ENCODE measurements at places on chromosomes 5 and 9. TPM values are rescaled to one million over a fixed set of nuclear protein-coding genes. Genes with fewer than 3 reads are reported as not detected.

- peak; percentile 55 for DNase-seq
- H3K4me3 ChIP-seq = peak overlapping the region; percentile 26
- no peaks in the 10 kb centered on the region for H3K36me3 ChIP-seq
- peaks cover 2% of the 10 kb centered on the region for H3K27me3 ChIP-seq
- peaks cover 41% of the 10 kb centered on the region for H3K4me1 ChIP-seq
Measured at GRCh38 chr9:96136992-96137670, 164.8 kb downstream of the HSD17B3 start.

GRCh38 chr9:37953775-37954437 lies 50.0 kb upstream of the SLC25A51 start:
- peaks cover 19% of the 10 kb centered on the region for H3K4me1 ChIP-seq
- no peak overlapping the region for H3K4me3 ChIP-seq
- peak; percentile 97 for DNase-seq
- peak overlapping the region; percentile 96 for H3K27ac ChIP-seq

DMRT3 gene
- not detected for total RNA-seq

DNA sequence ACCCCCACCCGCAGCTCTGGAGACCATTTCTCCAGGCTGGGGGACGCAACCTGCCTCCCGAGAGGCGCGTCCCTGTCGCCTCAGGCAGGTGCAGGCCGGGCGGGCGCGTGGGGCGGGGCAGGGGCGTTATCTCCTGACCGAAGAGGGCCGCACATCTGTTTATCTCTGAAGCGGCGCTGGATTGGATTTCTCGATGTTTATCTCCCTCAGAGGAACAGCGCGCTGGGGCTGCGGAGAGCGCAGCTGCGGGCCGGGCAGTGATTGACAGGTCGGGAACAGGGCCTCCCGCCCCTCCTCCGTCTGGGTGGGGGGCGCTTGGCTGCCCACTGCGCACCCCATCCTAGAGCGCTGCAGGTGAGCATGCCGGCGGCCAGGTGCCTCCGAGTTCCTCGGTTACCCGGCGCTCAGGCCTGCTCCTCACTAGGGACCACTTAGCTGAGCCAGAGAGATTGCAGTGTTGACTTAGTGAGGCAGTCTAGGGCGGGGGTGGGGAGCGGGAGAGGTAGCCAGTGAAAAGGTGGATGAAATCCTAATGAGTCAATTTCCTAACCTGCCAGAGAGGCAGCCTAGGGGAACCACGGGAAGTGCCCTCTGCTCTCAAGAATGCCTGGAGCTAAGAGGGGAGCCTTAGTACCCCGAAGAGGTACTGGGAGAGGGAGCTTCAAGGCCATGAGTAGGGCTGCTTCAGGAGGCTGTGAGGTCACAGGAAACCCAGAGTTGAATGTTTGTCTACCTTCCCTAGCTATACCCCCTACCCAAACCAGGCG lies 39.6 kb upstream of the TIFAB start:
- DNase-seq = no peak
- no peak overlapping the region for H3K4me3 ChIP-seq
- no peaks in the 10 kb centered on the region for H3K27me3 ChIP-seq
- H3K27ac ChIP-seq = no peak overlapping the region

GRCh38 chr5:117414926-117415325 lies 840.3 kb upstream of the SEMA6A start:
- H3K4me1 ChIP-seq = no peaks in the 10 kb centered on the region
- no peak overlapping the region for H3K27ac ChIP-seq
- H3K36me3 ChIP-seq = no peaks in the 10 kb centered on the region
- no peak for DNase-seq
- no peak overlapping the region for H3K4me3 ChIP-seq

DNA sequence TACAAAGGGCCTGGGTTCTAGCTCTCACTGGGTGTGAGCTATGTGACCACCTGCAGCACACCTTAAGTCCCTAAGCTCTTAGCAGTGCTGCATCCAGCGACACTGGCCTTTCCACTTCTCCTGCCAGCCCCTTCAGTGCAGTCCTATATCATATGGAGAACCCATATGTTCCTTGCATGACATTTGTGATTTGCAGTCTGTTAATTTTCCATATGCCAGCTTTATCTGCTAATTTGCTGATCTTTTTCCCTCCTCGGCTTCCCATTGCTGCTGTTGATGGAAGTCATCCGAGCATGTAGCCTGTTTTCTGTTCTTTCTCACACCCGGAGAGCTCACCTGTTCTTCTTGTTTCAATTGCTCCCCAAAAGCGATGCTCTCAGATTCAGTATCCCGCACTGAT lies 23.2 kb downstream of the PRDM6 start:
- no peak overlapping the region for H3K4me3 ChIP-seq
- peaks cover 6% of the 10 kb centered on the region for H3K4me1 ChIP-seq
- H3K27ac ChIP-seq = no peak overlapping the region
- no peaks in the 10 kb centered on the region for H3K36me3 ChIP-seq
- no peak for DNase-seq
- H3K27me3 ChIP-seq = no peaks in the 10 kb centered on the region

GRCh38 chr5:141514330-141515133 lies 25.7 kb downstream of the PCDHGC5 start:
- DNase-seq = peak; percentile 65

OR1J4 gene
- not detected for total RNA-seq

- H3K4me1 ChIP-seq = peaks cover 14% of the 10 kb centered on the region
- no peaks in the 10 kb centered on the region for H3K27me3 ChIP-seq
- H3K4me3 ChIP-seq = no peak overlapping the region
- H3K36me3 ChIP-seq = no peaks in the 10 kb centered on the region
- peak; percentile 74 for DNase-seq
- H3K27ac ChIP-seq = peak overlapping the region; percentile 49
Measured at GRCh38 chr9:69981686-69982445, 61.8 kb upstream of the MAMDC2 start.

DNA sequence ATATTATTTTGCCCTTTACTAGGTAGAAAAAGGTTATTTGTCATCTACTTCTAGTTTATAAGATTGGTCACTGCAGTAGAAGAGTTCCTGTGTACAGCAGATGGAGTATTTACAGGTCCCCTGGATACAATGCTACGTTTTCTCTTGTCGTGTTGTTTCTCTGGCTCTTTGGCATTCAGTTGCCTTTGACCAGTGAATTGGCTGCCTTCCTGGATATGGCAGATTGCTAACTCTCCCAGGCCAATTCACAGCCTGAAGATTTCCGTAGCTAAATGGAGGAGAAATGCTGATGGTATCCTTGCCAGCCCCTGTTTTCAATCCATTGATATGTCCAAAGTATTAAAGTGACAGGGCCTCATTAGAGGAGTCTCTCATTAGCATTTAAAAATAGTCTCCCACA lies 32.5 kb upstream of the GNAQ start:
- no peak overlapping the region for H3K27ac ChIP-seq
- H3K27me3 ChIP-seq = no peaks in the 10 kb centered on the region
- no peaks in the 10 kb centered on the region for H3K4me1 ChIP-seq
- DNase-seq = peak; percentile 22

DNA sequence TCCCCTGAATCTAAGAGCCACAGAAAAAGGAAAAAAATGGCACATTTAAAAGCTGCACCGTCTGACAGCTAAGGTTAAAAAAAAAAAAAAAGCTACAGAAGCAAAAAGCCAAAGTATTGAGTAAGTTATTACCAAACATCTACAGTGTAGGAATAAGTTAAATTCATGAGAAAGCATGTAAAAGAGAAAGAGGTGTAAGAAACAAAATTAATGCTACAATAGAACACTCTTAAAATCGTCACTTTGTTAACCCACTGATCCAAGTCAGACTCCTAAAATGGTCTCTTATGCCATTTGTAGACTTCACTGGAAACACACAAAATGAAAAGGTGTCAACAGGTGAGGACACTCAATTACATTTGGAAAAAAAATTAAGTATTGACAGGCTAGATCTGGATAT lies 120.2 kb downstream of the SSBP2 start:
- no peaks in the 10 kb centered on the region for H3K36me3 ChIP-seq
- H3K4me3 ChIP-seq = no peak overlapping the region
- H3K27me3 ChIP-seq = no peaks in the 10 kb centered on the region
- H3K27ac ChIP-seq = no peak overlapping the region

- H3K36me3 ChIP-seq = no peaks in the 10 kb centered on the region
- no peaks in the 10 kb centered on the region for H3K4me1 ChIP-seq
- no peak overlapping the region for H3K4me3 ChIP-seq
- no peak for DNase-seq
- H3K27ac ChIP-seq = no peak overlapping the region
Measured at GRCh38 chr9:137139468-137140150, 655 bp downstream of the GRIN1 start.

NPR3 gene
- 14.9 TPM for total RNA-seq

DNA sequence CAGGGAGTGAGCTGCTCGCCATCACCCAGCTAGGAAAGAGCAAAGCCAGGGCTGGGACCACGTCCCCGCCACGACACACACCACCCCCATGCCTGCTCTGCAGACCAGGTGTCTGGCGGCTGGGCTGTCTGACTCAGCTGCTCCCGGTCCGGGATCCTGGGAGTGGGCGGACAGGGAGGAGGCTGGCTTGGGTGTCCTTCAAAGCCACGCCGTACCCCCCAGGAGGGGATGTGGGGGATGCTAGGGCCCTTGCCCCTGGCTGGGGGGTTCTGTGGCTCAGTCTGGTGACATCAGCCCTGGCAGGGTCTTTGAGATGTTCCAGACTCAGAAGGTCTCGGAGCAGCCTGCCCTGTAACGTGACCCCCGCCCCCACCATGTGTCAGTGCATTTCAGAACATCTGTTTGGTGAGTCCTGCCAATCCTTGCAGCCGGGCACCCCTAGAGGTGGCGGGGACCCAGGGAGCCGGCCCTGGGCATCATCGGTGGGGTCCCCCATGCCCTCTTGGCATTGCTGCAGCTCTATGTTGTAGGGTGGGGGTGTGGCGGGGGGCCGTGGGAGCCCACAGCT lies 62.3 kb downstream of the HMCN2 start:
- H3K36me3 ChIP-seq = no peaks in the 10 kb centered on the region
- no peak overlapping the region for H3K27ac ChIP-seq
- H3K4me3 ChIP-seq = no peak overlapping the region
- H3K27me3 ChIP-seq = peaks cover 15% of the 10 kb centered on the region
- peaks cover 12% of the 10 kb centered on the region for H3K4me1 ChIP-seq

- DNase-seq = peak; percentile 42
- H3K4me1 ChIP-seq = peaks cover 10% of the 10 kb centered on the region
- no peaks in the 10 kb centered on the region for H3K27me3 ChIP-seq
- no peaks in the 10 kb centered on the region for H3K36me3 ChIP-seq
- no peak overlapping the region for H3K4me3 ChIP-seq
Measured at GRCh38 chr9:120894321-120895148, 17.5 kb upstream of the PHF19 start.

GRCh38 chr5:141412854-141413539 lies at the start of gene PCDHGA10:
Gene PCDHGA10, plus strand, starts transcription at chr5:141412987. Its CDS starts 189 bp downstream, at chr5:141413176.
- H3K4me1 ChIP-seq = no peaks in the 10 kb centered on the region
- no peak within 1 kb of the TSS for H3K27ac ChIP-seq
- no peaks in the 10 kb centered on the region for H3K36me3 ChIP-seq
- peak within 1 kb of the TSS; percentile 69 for H3K4me3 ChIP-seq
- peak; percentile 81 for DNase-seq

DNA sequence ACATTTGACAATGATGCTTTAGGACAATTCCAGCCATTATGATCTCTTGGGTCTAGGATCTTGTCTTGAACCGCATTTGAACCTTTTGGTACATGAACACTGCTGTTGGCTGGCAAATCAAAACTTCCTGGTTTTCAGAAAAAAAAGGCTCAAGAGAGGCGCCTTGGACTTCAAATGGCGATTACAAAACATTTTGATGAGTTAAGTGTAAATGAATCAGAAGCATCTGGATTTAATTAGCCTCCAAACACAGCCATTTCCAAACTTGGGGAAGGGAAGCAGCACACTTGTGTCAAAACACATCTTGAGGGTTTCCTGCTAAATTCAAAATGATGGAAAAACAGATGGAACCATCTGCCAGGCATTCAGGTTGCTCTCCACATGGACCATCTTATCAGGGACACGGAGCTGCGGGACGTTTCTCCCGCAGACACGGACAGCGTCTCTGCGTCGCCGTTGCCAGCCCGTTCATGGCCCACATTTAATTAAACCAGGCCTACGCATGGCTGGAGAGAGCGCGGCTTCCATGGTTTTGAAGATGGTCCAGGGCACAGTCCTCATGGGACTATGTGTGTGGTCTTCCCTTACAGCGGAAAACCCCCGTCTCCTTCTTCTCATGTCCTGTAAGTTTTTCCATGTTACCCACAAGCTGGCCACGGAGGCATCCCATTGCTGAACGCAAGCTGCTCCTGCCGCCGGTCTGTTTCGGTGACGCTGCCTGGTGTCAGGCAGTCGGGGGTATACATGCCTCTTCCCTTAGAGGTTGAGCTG lies 55.8 kb upstream of the PTCH1 start:
- peaks cover 5% of the 10 kb centered on the region for H3K4me1 ChIP-seq
- peak; percentile 28 for DNase-seq
- H3K36me3 ChIP-seq = no peaks in the 10 kb centered on the region
- no peak overlapping the region for H3K27ac ChIP-seq

All from fibroblast of lung (primary cell).